ENCODE measurements at places on chromosomes 6 and 20.

- peak; percentile 97 for DNase-seq
Measured at GRCh38 chr6:158322724-158323560, 10.7 kb downstream of the TULP4 start.

GRCh38 chr6:20907486-20908071, 373.3 kb downstream of the CDKAL1 start:
- no peak for DNase-seq

DNA sequence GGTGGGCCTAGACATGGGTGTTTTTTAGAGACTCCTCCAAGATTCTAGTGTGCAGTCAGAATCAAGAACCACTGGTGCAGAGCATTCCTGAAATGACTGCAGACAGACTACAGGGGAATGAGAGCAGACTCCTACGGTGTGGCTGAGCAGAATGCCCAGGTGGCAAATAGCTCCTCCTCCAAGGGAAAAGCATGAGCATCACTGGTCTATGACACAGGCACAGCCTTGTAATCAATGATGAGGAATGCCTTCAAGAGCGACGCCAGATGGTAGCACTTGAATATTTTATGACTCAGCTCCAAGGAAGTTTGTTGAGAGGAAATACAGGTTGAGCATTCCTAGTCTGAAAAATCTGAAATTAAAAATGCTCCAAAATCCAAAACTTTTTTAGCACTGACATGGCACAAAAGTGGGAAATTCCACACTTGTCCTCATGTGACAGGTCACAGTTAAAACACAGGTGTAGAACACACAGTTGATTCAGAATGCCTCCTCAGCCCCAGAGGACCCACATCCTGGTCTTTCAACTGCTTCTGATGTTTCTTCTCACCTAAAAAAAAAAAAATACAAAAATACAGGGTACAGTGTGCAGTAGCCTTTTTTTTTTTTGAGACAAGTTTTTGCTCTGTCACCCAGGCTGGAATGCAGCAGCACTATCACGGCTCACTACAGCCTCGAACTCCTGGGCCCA, 10.6 kb upstream of the FAM8A1 start:
- peak; percentile 91 for DNase-seq

GRCh38 chr20:40958598-40958997, 70.0 kb upstream of the TOP1 start:
- DNase-seq, result no peak

DNA sequence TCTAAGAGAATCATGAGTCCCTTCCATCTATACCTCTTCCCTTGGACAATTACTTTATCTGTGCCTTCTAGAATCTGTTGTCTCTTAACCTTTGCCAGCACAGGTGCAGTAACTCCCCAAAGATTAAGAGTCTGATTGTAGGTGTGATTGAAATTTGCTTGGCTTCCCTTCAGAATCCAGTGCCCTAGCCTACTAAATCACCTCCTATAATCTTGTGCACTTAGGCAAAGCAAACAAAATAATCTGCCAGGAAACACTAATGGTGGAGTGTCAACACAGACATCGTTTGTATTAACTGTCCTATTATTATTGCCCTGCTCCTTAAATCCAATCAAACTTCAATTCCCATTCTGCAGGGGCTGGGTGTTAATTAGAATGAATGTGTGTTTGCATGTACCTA, 28.0 kb downstream of the ID4 start:
- DNase-seq, result no peak

DNA sequence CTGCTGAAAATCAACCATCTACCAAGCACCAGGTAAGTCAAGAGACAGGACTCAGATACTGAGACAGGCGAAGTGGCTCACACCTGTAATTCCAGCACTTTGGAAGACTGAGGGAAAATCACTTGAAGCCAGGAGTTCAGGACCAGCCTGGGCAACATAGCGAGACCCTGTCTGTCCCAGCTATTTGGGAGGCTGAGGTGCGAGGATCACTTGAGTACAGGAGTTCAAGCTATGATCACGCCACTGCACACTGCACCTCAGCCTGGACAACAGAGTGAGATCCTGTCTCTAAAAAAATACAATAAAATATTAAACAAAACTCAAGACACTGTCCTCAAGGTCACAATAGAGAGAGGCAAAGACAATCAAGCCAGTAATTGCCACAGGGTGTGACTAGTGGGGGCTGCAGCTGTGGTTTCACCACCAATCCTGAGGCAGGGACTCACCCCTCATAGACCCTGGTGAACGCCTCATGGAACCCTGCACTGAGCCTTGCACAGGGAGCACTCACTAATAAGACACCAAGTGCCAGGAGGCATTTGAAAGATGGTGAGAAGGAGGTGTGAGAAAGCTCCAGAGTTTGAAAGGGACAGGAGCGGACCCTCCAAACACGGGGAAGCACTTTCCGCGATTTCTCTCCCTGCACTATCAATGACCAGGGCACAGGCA, 1.7 kb downstream of the SNHG17 start:
- no peak for DNase-seq

DNA sequence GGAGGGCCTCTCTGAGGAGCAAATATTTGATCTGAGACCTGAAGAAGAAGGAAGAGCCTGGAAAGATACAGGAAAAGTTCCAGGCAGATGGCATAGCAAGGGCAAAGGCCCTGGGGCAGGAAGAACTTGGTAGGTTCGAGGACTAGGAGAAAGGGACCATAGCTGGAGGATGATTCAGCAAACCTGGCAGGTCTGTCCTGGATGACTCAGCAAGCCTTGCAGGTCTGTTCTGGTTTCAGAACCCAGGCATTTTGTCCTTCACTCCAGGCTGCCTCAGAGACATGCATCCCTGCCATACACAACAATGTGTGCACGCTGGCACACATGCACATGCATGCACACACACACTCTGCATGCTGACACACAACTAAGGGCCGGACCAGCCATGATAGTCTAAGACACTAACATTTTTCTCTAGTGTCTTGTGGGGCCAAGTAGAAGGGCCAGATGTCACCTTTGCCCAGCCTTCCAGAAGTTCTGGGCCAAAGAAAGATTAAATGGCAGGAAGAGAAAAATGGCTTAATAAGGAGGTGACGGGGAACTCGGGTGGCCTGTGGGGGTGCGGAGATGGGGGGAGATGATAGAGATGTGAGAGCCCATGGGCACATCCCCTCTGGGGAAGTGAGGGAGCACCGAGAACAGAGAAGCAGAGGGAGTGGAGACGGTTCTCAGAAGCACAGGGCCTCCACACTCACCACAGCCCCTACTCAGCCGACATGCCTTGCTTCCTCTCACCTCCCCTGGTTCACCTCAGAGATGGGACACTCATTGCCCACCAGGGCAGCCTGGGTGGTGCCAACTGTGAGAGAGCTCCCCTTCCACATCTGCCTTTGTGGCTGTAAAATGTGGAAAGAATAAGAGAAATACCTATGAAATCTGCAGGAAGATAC, 15.4 kb upstream of the TRIB3 start:
- DNase-seq, result peak; percentile 88

GRCh38 chr6:125258651-125259353, 43.0 kb downstream of the HDDC2 start:
- DNase-seq, result no peak

GRCh38 chr6:8879334-8879733, 444.0 kb upstream of the SLC35B3 start:
- DNase-seq, result no peak

DNA sequence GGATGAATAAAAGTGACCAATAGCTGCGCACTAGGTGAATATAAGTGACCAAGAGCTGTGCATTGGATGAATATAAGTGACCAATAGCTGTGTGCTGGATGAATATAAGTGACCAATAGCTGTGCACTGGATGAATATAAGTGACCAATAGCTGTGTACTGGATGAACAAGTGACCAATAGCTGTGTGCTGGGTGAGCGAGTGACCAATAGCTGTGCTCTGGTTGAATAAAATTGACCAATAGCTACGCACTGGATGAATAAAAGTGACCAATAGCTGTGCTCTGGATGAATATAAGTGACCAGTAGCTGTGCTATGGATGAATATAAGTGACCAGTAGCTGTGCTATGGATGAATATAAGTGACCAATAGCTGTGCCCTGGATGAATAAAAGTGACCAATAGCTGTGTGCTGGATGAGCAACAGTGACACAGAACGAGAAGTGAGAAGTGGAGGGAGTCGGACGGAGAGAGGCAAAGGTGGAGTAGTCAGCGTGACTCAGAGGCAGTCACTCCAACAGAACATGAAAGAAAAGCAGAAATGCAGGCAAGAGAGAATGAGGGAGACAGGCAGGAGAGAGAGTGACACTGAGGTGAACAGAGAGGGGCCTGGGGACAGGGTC, 38.5 kb downstream of the RBM38 start:
- peak; percentile 21 for DNase-seq

DNA sequence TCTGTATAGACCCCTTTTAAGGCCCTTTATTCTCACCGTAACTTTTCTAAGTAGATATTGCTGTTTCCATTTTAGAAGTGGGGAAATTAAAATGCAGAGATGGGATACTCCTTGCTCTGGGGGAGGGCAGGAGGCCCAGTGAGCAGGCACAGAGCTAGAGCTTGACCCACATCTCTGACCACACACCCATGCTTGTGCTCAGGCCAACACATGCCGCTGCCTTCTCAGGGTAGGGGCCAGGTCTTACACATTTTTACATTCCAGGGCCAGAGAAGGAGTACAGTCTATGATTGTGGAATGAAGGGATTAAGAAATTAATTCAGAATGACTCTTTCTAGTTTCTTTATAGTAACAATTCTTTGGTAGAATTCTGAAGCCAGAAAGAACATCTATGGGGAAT, 104.8 kb downstream of the SOBP start:
- DNase-seq, result no peak

- no peak for DNase-seq
Measured at GRCh38 chr20:47999166-47999565, 213.9 kb upstream of the SULF2 start.

- DNase-seq, result no peak
Measured at GRCh38 chr6:137903274-137903932, 36.3 kb downstream of the TNFAIP3 start.

DNA sequence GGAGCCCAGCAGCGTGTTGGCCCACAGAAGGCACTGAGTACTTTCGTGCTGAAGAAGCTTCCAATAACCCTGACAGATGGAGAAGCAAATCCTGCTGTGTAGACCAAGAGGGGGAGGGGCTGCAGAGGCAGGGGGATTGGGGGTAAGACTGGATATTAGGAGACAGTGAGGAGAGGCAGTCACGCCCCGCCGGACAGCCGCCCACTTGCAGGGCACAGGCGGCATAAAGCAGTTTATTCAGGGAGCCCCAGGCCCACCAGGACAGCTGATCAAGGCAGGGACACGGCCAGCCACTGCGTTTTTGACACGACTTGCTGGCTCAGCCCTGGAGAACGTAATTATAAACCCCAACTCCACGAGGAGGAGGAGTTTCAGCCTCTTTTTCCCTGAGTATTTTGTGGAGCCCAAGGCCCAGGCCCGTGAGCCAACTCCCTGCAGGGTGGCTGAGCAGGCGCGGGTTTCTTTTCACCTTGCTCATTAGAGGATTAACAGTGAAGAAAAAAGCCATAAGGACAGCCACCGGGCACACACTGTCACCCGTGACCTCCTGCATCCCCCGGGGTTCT, 177.9 kb downstream of the TFAP2C start:
- no peak for DNase-seq

GRCh38 chr6:5135788-5136376, 50.7 kb downstream of the PPP1R3G start:
- no peak for DNase-seq

GRCh38 chr20:23049201-23050075, at the start of gene THBD:
Gene THBD, minus strand, starts transcription at chr20:23049672. Its CDS starts 168 bp downstream, at chr20:23049504.
- peak; percentile 27 for DNase-seq

DNA sequence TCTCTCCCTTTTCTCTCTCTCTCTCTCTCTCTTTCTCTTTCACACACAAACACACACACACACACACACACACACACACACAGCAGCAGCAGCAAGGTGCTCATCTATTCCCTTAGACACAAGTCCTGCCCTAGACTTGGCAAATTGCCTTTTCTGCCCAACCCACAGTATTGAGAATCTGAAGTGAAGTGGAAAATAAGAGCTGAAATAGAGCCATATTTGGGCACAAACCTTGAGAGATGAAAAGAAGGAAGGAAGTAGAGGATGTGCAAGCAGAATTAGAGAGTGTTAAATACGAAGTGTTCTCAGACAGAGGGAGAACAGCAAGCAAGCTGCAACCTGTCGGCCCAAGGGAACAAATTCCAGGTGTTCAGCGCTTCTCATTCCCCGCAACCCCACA, 557.5 kb upstream of the NOX3 start:
- DNase-seq, result peak; percentile 74

DNA sequence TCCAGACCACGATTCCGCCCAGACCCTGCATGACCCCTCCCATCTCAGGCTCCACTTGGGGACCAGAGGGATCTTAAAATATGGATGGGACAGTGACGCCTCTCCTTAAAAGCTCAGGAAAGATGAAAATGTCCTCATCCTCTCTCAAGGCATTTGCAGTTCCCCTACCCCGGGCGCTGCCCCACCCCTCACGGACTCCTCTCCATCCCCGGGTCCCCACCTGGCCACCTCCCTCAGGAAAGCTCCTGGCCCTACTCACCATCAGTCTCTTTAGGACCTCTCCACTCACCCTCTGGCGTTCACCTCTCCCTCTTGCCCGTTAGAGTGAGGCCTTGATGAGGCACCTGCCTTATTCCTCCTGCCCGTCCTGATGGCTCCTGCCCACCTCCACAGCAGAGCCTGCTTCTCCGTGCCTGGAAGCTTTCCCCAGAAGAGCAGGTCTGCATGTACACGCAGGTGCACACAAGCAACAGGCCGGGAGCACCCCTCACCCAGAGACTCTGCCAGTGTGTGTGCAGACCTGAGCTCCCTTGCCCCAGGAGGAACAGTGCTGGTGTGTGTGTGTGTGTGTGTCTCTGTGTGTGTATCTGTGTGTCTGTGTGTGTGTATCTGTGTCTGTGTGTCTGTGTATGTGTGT, 105.6 kb upstream of the NXT1 start:
- no peak for DNase-seq

GRCh38 chr20:25057234-25058050, 497 bp downstream of the ACSS1 start:
- peak; percentile 40 for DNase-seq

DNA sequence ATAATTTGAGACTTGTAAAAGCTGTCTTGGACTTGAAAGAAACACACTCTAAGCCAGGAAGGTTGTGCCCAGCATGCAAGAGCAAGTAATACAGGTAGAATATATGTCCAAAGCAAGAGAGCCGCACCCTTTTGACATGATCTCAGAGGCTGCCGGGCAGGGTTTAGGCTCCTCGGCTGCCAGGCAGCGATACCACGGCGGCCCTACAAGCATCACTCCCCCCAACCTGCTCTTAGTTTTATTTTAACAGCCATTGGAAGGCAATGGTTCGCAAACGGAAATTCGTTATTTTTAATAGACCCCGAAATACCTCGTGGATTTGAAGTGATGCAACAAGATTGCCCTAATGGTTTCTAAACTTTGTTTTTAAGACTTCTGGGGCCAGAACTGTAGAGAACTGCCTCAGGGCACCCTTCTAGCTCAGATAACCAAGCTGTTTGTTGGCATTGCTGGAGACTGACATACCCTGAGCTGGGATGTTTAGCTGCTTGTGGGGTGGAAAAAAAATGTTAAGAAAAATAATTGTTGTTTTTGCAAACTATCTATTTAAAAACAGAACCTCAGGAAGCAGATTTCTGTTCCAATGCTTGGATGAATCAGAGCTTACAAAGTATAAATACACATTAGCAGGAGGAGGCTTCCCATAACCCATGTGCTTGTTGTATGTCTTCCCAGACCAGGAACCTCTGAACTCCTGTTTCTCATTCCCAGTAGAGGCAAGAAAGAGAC, 39.0 kb downstream of the JAG1 start:
- peak; percentile 18 for DNase-seq

Measured in renal cortical epithelial cell (primary cell).